H4 (cell line): ENCODE measurements at places on chromosomes 12 and 14.
A peak's percentile ranks its signal among the peaks of the same experiment; 100 is the strongest.

DNA sequence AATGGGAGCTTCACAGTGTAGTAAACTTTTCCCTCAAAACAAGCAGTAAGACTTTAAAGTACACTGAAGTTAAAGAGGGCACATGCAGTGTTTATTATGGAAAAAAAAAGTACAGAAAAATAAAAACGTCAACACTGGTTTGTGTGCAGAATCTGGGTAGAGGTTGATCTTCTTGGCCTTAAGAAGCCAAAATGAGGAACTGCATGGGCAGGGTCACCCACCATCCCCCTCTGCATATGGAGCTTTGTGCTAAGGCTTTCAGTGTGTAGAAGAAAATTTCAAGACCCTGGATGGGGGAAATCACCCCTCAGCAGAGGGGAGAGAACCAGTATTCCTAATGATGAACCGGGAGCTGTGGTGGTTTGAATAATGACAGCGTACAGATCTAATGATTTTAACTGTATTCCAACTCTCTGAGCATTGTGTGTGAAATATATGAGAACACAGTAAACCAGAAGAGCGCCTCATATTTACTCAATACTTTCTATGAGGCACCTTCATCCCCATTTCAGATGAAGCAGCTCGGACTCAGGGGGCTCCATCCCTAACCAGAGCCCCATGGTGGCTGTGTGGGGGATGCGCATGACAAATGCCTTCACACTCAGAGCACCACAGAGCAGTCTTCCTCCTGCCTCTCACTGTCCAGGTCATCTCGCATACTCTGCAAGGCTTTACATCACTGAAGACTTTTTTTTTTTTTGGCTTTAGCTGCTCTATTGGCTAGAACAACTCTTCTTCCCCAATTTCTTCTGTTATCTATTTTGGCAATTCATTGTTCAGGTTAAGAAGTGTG, 33.4 kb downstream of the ACADS start:
- no peak for DNase-seq

DNA sequence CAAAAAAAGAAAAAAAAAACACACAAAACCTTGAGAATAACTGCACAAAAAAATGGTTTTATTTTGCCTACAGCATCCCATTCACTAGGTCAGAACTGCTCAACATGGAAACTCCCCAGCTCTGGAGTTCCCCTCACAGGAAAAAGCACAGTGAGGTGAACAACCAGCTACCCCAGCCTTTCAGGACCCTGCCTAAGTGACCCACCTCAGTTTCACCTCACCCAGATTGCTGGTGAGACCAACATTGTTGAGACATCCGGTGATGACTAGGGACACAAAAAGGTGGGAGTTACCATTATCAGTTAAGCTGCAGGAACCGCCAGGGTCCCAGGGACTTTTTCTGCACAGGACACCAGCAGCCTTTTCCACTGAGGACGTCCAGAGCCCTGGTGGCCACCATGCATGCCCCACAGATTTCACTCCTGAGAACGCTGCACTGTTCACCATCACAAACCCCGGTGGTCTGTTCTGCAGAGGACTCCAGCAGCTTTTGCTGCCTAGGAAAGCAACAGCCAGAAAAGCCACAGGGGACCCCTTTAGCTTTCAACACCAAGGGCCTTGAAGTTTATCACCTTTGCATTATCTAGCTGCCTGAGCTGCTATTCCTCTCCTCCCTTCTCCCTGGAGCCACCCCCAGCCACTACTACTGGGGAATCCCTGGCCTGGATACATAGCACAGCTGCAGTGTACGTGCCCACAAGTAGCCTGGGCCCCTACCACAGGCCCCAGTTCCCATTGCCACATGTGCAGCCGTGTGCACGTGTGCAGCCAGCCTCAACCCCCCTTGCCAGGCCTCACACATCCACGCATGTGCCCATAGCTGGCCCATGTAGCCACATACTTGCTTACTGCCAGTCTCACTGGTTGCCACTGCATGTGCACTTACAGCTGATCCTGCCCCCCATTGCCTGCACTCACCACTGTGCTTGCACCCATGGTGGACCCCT, 62.5 kb upstream of the FAR2 start:
- no peak for DNase-seq

- DNase-seq: peak; percentile 21
Measured at GRCh38 chr12:89470741-89471509, 53.7 kb downstream of the GALNT4 start.

DNA sequence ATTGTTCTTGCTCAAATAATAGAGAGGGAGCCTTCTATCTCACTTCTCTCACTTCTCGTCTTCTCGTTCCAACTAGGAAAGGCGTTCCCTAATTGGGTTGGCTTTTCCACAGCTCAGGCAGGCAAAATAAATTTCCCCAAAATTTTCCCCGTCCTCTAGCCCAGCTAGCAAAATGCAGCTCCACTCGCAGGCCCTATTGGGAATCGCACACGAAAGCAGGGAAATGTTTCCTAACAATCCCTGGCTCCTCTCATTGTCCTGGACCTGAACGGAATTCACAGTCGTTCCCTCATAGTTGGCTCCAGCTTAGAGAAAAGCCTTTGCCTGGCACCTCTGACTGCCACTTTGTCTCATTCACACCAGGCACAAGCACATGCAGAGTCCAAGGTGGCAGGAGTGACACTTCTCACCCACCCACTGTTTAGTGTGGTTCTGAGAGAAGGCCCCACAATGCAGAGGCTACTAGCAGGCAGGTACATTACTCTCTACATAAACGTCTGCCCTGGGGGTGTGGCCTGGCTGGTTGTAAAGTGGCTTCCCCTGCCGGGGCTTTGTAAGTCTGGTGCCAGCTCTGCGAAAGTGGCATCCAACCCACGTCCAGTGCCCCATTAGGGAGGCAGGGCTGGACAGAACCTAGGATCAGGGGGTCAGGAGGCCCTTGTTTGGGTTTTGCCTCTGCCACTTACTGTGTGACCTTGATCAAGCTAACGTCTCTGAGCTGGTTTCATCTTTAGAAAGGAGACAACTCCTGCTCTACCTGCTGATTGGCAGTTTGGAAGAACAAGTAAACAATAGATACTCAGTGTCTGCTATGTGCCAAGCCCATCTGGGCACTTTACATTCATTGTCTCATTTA, 4.2 kb downstream of the SERPINA10 start:
- DNase-seq: no peak

- DNase-seq: peak; percentile 10
Measured at GRCh38 chr14:88831284-88831683, 6.8 kb downstream of the TTC8 start.

DNA sequence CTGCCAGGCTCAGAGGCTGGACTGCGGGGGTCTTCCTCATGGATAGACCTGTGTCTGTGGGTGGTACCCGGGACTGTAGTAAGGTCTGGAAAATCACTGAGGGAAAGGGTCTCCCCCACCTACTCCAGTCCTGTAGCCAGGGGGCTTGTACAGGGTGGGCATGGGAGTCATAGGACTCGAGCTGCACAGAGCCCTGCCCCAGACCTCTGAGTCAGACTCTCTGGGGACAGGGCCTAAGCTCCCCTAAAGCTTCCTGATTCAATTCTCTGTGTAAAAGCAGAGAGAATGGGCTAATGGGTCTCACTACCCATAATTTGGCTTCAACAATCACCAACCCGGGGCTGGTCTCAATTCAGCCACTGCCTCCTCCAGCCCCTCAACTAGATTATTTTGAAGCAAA, 27.0 kb downstream of the LRTM2 start:
- no peak for DNase-seq
